ENCODE measurements at places on chromosomes 4 and X.
A peak's percentile ranks its signal among the peaks of the same experiment; 100 is the strongest.

- no peak for DNase-seq
Observed at GRCh38 chr4:123698556-123698955, 302.0 kb downstream of the SPRY1 start.

GRCh38 chr4:186264660-186265059 lies 1.3 kb upstream of the F11 start:
- DNase-seq: no peak

- no peak for DNase-seq
Observed at GRCh38 chrX:46823481-46823880, 13.4 kb upstream of the RP2 start.

DNA sequence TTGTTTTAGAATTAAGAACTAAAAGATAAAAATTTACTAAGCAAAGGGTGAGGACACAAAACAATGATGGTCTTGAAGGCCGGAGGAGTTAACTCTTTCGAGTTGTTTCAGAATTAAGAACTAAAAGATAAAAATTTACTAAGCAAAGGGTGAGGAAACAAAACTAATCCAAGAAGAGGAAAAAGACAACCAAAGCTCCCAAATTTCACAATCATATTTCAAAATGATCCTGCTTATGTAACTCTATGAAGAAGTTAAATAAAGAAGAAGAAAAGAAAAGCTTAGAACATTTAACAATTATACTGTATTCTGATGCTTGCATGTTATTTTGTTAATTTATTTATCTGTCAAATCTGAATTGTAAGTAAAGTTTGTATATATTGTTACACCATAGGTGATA lies 154.8 kb upstream of the SLIT2 start:
- DNase-seq: no peak

GRCh38 chr4:120070196-120070595 lies 3.5 kb upstream of the MAD2L1 start:
- no peak for DNase-seq

DNA sequence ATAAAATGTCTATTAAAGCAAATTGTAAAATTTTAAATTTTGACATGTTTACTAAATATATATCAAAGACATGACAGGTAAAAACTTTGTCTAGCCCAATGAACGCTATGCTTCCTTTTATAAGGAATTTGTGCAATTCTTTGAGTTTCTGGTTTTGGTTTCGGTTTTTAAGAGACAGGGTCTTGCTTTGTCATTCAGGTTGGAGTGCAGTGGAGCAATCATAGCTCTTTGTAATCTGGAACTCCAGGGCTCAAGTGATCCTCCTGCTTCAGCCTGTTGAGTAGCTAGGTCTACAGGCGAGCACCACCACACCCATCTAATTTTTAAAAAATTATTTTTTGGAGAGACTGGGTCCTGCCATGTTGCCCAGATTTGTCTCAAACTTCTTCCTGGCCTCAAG lies 60.7 kb downstream of the BLTP1 start:
- DNase-seq: no peak

GRCh38 chrX:81201671-81202455 lies at the start of the genes HMGN5 and SH3BGRL:
TSS of gene HMGN5 (minus strand) at chrX:81201913. CDS start at chrX:81121549, 80,364 bp downstream.
TSS of gene SH3BGRL (plus strand) at chrX:81202102. CDS start at chrX:81202201, 99 bp downstream.
- peak; percentile 85 for DNase-seq

- no peak for DNase-seq
Observed at GRCh38 chrX:87873347-87873941, 355.8 kb downstream of the KLHL4 start.

DNA sequence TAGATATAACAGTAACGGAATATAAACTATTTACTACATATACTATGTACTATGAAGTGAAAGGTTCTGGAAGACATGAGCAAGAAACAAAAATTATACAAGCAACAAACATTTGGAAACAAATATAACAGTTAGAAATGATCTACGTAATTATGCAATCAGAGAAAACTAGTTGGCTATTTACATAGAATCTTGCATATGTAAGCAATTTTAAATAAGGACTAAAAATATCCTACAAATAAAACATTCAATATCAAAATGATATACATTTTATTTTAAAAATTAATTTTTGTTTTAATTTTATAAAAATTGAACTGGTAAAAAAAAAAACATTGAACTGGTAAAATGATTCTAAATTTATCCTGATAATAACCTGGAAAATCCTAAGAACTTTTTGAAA lies 642.5 kb upstream of the PCDH10 start:
- DNase-seq: no peak

- no peak for DNase-seq
Observed at GRCh38 chr4:61397174-61397573, 197.0 kb downstream of the ADGRL3 start.

DNA sequence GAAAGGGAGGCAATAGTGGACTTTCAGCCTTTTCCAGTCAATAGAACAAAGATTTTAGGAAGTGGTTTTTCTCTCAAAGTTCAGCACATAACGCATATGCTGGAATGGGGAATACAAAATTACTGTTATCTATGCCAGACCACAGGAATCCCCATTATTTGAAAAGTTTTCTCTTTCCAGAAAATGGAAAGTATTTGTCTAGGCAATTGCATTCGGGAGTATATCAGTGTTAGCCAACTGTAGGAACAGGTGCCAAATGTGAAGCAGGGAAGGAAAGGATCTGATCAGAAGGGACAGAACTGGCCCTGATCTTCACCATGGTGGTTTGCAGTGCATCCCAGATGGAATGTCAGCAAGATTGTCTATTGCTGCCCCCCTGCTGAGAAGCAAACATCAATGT lies 213.6 kb downstream of the CPE start:
- no peak for DNase-seq

GRCh38 chrX:2874222-2875135 lies 45.7 kb downstream of the GYG2 start:
- no peak for DNase-seq

DNA sequence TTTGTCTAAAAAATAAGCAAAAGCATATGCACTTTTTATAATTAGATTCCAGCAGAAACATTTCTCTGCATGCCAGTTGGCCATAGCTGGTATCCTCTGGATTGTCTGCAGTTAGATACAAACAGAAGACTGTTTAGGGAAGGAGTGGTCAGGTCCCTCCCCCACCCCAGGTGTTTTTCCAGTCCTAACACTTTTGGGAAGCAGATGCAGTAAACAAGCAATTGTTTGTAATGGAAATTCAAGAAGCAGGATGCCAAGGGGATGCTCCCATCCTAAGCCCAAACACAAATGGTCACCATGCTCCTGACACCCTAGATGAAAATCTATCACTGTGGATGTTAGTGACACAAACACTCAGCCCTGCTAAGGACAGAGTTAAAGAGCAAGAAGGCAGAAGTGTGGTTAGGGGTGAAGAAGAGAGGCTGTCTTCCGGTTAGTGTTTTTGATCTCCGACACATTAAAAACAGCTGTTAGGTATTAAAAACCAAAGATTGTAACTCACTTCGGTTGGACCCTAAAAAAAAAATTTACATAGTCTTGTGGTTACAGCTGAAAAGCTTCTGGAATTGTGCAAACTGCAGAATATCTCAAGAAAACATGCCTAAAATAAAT lies 7.9 kb downstream of the LEF1 start:
- DNase-seq: no peak

DNA sequence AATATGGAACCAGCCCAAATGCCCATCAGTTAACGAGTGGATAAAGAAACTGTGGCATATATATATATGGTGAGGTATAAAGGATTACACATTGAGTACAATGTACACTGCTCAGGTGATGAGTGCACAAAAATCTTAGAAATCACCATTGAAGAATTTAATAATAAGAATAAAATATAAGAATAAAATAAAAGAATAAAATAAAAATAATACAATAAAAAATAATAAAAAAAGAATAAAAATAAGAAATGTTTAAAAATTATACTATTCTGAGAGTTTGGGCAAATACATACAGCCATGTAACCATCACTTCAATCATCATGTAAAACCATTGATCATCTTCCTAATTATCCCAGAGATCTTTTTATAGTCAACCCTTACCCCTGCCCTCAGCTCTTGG lies 173.5 kb downstream of the AWAT2 start:
- no peak for DNase-seq

- no peak for DNase-seq
Observed at GRCh38 chrX:55695227-55696018, 22.1 kb upstream of the RRAGB start.

- DNase-seq: no peak
Observed at GRCh38 chrX:3219667-3220066, 126.8 kb downstream of the MXRA5 start.

DNA sequence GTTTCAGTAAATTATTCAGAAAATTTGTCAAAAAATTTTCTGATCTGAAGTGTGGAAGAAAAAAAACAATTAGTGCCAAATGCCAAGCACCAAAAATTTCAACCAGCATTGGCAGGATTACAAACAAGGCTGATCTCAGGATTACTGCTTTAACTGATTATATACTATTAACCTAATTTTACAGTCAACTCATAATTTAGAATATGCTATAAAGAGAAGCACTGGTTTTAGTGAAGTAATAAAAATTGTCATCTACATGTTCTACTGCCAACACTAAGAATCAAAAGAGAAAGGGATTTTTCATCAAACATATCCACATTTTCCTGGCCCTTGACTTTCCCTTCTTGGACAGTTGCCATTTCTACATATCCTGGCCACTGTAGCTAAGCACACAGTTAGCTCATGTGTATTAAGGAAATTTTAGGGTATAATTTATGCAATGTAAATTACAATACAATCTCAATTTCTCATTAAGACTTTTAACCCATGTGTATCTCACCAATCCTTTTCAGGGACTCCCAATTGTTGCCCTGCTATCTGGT lies 33.8 kb downstream of the THOC2 start:
- DNase-seq: no peak

DNA sequence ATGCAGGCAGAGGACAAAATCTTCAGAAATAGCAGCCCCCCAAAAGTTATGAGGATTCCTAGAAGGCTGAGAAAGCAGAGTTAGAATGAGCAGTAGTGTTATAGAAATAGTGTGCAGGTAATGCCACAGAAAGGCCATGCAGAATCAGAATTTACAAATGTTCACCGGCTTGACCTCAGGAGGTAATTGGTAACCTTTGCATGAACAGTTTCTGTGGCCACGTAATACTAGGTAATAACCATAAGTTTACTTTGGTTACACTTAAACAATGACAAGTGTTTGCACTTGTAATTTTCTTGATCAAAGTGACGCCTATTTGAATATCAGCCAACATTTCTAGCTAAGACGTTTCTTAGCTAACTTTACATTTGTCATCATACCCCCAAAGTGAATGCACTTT lies 393.6 kb downstream of the GPAT3 start:
- no peak for DNase-seq

DNA sequence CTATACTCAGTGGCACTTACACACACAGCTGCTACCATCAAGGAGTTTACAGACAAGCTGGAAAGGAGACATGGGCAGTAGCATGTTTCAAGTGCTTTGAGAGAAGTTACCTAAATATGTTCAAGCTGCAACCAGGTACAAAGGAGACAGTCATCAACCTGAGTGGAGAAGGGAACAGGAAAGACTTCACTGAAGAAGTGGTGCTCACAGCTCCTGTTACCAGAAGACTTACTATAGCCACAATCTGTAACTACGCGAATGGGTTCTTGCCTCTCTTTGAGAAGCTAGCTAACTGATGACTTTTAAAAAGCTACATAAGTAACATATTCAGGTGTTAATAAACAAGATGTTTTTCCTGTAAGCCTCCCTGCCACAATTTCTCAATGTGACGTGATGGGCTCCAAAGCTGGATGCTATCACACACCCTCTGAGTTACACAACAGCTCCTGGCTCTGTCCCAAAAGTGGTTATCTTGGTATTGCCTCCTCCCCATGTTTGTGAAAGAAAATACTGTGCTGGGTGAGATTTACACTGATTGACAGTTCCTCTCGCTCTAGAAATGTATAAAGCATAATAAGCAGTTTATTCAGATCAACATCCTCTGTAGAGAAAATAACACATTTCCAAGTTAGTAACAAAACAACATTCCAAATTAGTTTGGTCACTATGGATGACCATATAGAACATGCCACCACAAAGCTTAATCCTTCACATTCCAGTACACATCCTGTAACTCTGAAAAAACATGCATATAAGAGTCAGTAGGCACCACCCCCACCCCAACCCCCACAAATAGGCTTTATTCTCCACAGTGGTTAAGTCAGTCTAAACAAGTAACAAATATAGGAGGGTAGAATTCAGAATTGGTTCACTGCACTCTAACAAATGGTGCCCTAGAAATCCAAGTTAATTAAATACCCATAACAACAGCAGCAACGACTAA lies 81.8 kb downstream of the FRYL start:
- peak; percentile 69 for DNase-seq

- no peak for DNase-seq
Observed at GRCh38 chr4:79292008-79292407, 33.9 kb downstream of the NAA11 start.

DNA sequence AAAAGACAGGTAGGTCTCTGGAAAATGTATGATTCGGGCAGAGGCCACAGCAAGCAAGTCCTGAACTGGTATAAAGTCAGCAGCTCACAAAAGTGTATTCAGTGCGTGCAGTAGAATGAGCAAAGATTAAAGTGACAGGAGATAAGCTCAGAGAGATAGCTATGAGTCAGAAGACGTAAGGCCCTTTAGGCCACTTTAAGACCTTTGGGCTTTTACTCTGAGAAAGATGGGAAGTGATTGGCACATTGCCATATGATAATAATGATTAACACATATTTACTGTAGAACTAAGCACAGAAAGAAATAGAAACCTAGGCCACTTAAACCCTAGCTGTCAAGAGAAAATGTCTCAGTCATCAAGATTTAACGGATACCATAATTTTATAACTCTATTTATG lies 51.7 kb downstream of the TBCK start:
- no peak for DNase-seq

DNA sequence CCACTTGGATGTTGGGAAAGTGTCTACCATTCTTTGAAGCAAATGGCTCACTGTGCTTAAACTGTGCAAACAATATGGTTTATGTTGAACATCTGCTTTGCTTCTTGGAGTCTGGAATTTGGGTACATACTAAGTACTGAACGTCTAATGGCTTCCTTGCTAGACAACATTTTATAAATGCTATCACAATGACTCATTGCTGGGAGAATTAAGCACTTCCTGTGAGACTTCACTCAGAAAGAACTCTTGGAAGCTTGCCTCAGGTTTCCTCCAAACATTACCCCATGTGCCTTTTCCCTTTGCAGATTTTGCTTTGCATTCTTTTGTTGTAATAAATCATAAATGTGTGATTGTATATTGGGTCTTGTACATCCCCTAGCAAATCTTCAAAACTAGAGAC lies 139.7 kb downstream of the PACRGL start:
- peak; percentile 18 for DNase-seq

DNA sequence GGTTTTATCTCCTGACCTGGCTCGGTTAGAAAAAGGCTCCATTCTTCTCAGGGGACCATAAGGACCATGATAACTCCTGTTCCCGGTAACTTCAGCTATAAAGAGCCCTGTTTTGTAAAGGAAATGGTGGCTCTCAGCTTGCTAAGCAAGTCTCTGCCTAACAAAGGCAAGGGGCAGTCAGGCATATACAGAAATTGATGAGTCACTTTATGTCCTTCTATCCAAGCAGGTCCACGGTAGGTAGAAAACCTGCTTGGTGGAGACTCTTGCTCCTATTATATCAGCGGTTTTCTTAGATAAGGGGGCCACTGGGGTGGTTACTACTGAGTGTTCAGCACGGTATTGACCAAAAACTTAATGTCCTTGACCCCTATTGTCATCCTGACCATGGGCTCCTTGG lies 203.0 kb upstream of the KLF8 start:
- DNase-seq: no peak

GRCh38 chr4:140116442-140117104 lies 37.4 kb downstream of the MAML3 start:
- DNase-seq: peak; percentile 40

- DNase-seq: no peak
Observed at GRCh38 chr4:88599298-88599697, 7.0 kb downstream of the HERC3 start.
